Posterior cingulate gyrus (tissue), 11 donors: ENCODE measurements at places on chromosomes 5 and 9.

DNA sequence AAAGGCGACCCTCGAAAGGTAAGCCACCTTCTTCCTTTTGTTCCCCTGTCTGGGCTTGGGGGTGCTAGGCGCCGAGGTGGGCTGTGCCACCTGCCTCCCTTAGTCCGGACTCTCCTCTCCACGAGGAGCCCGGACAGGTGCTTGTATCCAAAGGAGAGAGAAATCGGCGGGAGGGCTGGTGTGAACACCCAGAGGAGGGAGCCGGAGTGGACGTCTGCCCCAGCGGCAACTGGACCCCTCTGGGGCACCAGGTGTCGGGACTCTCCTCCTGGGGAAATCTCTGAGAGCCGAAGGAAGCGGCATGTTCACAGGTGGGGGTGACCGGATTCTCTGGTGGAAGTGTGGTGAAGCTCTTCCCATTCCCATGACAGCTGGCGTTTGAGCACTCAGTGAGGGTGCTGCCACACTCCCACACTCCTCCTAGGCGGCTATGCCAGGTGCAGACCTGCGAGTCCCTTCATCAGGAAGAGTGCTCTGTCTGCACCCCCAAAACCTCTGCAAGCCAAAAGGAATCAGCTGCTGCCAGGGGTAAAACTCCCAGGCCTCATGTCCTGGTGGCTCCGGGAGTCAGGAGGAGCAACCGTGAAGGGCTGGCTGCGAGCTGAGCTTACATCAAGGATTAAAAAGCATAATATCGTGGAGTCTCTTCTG lies 921 bp downstream of the KCNIP1 start:
- no peak for DNase-seq

- no peak for DNase-seq
These were observed 160.9 kb upstream of the LHFPL2 start for GRCh38 chr5:78809444-78809843.

DNA sequence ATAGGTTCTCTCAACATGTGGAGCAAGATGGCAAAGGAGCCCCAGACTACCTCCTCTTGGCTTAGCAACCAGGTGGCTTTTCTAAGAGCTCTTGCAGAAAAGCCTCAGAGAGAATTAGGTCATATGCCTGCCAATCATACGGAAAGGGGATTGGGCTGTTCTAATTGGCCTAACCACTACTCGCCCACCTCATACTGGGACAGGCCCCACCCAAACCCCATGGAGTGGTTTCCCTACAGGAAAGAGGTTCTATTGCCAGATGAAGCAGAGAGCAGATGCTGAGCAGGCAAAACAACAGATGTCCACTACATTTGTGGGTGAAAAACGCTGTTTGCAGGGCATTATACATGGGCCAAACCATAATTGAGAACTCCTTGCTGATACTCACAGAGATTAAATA lies 29.0 kb downstream of the ABLIM3 start:
- DNase-seq: no peak

- peak; percentile 67 for DNase-seq
These were observed 15.1 kb downstream of the GPSM1 start for GRCh38 chr9:136342181-136343120.

- no peak for DNase-seq
These were observed 22.1 kb upstream of the TPD52L3 start for GRCh38 chr9:6305954-6306563.

GRCh38 chr9:73095425-73095824 lies 56.2 kb upstream of the ANXA1 start:
- no peak for DNase-seq

- DNase-seq: peak; percentile 44
These were observed 27.1 kb downstream of the COX7C start for GRCh38 chr5:86644843-86645242.

- no peak for DNase-seq
These were observed 25.9 kb downstream of the SRFBP1 start for GRCh38 chr5:121987685-121988073.

DNA sequence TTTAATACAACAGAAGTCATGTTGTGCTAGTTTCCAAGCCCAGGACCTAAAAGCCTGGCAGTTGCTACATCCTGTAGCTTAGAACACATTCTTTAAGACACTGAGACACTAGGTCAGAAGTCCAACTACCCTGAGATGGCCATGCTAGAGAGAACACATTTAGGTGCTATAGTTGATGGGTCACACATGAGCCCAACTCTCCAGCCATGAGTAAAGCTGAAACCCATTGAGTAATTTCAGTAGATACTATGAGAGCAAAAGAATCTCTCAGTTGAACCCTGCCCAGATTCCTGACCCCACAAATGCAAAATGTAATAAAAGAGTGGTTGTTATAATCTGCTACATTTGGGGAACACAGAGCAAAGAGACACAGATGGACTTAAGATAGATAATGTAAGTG lies 164.4 kb downstream of the SEMA5A start:
- no peak for DNase-seq

GRCh38 chr5:149674686-149675085 lies 55.4 kb upstream of the PPARGC1B start:
- DNase-seq: no peak

DNA sequence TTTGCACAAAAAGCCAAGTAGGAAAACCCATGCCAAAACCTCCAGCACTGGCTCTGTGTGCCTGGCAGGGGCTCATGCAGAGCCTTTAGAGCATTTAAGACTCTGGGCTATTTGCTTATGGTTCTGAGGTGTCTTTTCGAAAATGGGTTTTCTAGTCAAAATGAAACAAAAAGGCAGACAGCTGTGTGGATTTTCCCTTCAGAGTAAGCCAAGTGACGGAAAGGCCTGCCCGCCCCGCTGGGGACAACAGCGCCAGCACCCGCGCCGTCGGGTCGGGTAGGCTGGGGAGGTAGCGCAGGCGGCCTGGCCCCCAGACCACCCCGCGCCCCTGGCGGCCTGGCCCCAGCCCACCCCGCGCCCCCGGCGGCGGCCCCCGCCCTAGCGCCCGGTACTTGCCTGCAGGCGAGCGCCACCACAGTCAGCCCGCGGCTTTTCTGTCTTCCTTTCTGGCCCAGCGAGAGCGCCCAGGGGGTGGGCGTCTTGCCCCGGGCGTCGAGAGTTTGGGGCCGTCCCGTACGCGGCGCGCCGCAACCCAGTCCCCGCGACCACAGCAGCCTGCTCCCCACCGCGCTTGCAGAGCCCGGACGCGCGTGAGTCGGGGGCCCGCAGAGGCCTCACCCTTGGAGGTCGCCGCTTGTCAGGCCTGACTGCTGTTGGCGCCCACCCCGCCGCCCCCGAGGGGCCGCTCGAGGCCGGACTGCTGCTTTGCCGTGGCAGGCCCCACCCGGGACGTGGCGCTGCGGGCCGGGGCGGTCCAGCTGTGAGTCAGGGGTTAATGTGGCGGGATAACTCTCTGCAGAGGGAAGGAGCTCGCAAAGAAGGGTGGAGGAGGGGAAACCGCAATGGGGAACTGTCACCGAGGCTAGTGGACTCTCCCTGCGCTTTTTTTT lies at the start of gene TICAM2:
Gene TICAM2 (minus strand): TSS at position 779 of the 890 bp plus-strand sequence. CDS start 21,223 bp downstream, outside the sequence.
- DNase-seq: peak; percentile 64
